ENCODE measurements at places on chromosomes 4 and X. TPM values are rescaled to one million over a fixed set of nuclear protein-coding genes. Genes with fewer than 3 reads are reported as not detected.

Gene ALB
- 0.96 TPM for total RNA-seq

Gene VSIG1
- total RNA-seq, result 0.15 TPM

Gene KLB
- not detected for total RNA-seq

Gene MAB21L2
- total RNA-seq, result 38.3 TPM

Gene HSFX4
- total RNA-seq, result not detected

Gene SLC34A2
- total RNA-seq, result 0.12 TPM

Gene NDNF
- total RNA-seq, result 4.2 TPM

Gene CDKL2
- total RNA-seq, result 2.9 TPM

Gene PGM2
- total RNA-seq, result 20.1 TPM

Gene FHIP1A
- 25.7 TPM for total RNA-seq

Gene PCDH19
- total RNA-seq, result 3.4 TPM

Gene SLC25A4
- total RNA-seq, result 14.7 TPM

Gene GAB3
- not detected for total RNA-seq

Gene TRIM75
- not detected for total RNA-seq

Gene C4orf51
- total RNA-seq, result not detected

Gene ITM2A
- 2.2 TPM for total RNA-seq

Gene SSX4B
- total RNA-seq, result not detected

Gene HSFX3
- not detected for total RNA-seq

Gene GPR119
- total RNA-seq, result not detected

Gene UGT2B10
- not detected for total RNA-seq

Gene KLHL8
- 20.3 TPM for total RNA-seq

Gene CCDC149
- 5.0 TPM for total RNA-seq

Gene CCSER1
- total RNA-seq, result 0.77 TPM

Gene TKTL2
- not detected for total RNA-seq

Gene RNF150
- total RNA-seq, result 1.4 TPM

Gene POU3F4
- not detected for total RNA-seq

Gene TRMT10A
- total RNA-seq, result 15.6 TPM

Gene PRPS1
- 177 TPM for total RNA-seq

Gene AR
- total RNA-seq, result 8.1 TPM

Gene MAMLD1
- total RNA-seq, result 0.25 TPM

Gene ZAR1
- not detected for total RNA-seq

Gene AMBN
- total RNA-seq, result 0.15 TPM

Gene TMEM154
- 3.0 TPM for total RNA-seq

Gene MAGEA9B
- total RNA-seq, result not detected

Gene HTT-AS
- total RNA-seq, result not detected

Gene CISD2
- total RNA-seq, result 78.6 TPM

Gene SAGE1
- total RNA-seq, result not detected

Gene GYG2
- 44.4 TPM for total RNA-seq

Gene COL4A6
- 40.5 TPM for total RNA-seq

Gene FGA
- not detected for total RNA-seq

Gene RAI2
- 0.59 TPM for total RNA-seq

All from neural progenitor cell (in vitro differentiated cells).